ENCODE measurements at places on chromosomes 2 and 18.

GRCh38 chr2:46171996-46172546 is 125.1 kb upstream of the EPAS1 start:
- DNase-seq: no peak

DNA sequence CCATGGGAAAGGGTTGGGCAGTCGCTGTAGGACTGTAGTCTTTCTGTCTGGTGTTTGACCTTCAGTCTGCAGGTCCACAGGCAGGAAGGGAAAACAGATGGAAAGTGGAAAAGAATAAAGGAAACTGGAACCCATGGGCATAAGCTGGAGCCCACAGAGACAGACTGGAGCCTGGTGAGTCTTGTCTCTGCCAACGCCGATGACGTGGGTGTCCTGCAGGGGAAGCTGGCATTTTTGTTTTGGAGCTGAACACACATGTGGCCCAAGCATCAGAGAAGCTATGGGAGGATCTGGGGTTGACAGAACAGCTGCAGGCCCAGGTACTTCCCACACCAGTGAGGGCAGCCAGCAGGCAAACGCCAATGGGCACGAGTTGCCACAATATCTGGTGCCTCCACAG is 28.2 kb upstream of the SOCS6 start:
- no peak for DNase-seq

- no peak for DNase-seq
Observed at GRCh38 chr2:102522890-102523289, 49.9 kb downstream of the SLC9A4 start.

GRCh38 chr18:45290364-45290763 is 324.9 kb upstream of the SLC14A2 start:
- no peak for DNase-seq

GRCh38 chr2:18445433-18446320 is 114.8 kb downstream of the RDH14 start:
- no peak for DNase-seq

DNA sequence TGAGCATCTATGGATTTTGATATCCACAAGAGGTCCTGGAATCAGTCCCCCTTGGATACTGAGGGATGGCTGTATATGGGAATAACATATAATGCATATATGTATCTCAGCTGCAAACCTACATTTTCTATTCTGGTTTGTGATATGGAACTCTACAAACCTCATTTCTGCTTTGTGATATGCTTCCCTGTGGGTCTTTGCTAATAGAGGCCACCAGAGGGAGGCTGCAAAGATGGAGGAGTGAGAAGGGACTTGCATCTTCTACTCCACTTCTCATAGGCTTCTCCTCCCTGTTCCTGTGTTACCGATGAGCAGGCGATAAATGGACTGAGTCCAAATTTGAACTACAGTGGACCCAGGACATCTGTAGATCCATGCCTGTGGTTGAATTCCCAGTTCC is 37.8 kb downstream of the ARID5A start:
- DNase-seq: no peak

- DNase-seq: no peak
Observed at GRCh38 chr2:21800356-21800755, 676.6 kb downstream of the TDRD15 start.

All from stimulated activated CD8-positive, alpha-beta memory T cell treated with anti-CD3 and anti-CD28 coated beads, Interleukin-15, amount 100 ng/mL, for 24 hours (primary cell).